ENCODE measurements at places on chromosomes 3 and 15.

DNA sequence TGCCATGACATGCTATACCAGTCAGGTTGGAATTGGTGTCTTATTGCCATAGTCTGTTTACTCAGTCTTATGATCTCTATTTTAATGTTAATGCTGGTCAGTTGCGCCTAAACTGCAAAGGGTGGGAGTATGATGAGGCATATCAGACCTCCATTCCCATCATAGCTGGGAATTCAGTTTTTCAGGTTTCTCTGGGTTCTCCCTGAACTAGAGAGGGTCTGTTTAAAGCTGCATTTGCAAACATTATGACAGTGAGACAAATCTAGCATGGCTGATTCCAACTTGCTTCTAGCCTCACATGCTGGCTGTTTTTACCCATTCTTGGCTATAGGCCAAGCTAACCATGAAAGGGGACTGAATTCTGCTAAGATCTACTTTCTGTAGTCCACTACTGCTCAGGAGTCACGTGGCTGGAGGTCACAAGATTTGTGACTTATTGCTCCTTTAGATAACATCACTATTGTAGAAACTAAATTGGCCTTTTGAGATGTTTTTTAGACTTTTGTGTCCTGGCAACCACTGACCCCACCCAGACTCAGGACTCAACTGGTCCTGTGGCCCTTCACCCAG is 96.5 kb downstream of the TGFBR2 start:
- DNase-seq = no peak

GRCh38 chr15:66747223-66747622 is 45.2 kb downstream of the SMAD6 start:
- DNase-seq = no peak

DNA sequence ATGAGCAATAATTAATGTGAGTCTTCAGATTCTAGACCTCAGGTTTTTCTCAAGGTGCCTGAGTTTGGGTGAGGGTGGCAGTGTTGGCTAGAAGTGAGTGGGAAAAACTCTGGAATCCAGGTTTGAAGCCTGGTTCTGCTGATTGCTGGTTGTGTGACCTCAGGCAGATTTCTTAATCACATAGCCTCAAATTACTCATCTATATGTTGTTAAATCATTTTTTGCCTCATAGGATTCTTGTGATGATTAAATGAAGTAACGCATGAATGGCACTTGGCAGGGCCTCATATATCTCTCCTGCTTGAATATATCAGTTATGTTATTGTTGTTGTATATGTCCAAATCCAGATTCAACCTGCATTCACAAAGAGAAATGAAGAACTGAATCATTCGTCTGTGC is 60.5 kb downstream of the NR2F2 start:
- no peak for DNase-seq

GRCh38 chr15:91308199-91308598 is 208.1 kb downstream of the SV2B start:
- no peak for DNase-seq

Measured in esophagus squamous epithelium (tissue), 5 donors.